ENCODE measurements at places on chromosomes 3 and 15.

DNA sequence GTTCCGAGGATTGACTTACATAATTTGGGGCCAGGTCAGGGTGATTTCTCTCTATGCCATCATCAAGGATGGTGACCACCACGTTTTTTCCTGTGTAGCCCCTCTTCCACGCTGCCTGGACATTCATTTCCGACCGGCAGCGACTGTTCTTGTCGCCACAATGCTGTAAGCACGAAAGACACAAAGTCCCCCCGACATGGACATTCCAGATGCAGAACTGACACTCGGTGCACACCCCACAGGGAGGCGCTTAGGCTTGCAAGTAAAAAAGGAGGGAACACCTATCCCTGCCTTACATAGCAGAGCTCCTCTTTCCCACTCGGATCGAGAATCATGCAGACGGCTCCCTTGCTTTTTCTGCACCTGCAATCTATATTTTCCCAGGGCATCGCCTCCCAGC is 58.2 kb downstream of the PCSK6 start:
- no peak for DNase-seq

- DNase-seq = no peak
Observed at GRCh38 chr3:174170248-174170647, 688.9 kb upstream of the NAALADL2 start.

GRCh38 chr15:35005933-35006332 is 17.8 kb upstream of the ZNF770 start:
- no peak for DNase-seq

DNA sequence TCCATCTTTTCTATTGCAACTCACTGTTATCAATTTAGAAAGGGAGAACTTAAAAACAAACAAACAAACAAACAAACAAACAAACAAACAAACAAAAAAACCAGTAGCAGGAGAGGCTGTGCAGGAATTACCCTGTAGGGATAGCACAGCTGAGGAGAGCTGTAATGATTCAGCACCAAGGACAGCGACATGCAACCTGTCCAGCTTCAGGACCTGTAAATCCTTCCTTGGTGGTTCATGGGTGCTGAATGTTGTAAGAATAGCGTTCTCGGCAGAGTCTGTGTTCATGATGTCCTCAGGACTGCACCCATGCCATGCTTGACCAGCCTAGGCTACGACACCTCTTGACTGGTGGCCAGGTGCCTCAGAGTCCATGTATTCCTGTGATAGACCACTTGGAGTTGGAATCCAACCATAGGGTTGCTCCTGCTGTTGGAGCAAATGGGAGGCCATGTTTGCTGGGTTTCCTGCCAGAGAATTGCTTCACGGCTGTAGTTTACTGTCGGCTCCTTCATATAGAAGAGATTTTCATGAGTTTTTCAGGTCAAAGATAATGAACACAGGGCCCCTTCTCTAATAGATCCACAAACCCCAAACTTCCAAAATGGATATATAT is 65.9 kb downstream of the CACNA2D3 start:
- DNase-seq = peak; percentile 5

DNA sequence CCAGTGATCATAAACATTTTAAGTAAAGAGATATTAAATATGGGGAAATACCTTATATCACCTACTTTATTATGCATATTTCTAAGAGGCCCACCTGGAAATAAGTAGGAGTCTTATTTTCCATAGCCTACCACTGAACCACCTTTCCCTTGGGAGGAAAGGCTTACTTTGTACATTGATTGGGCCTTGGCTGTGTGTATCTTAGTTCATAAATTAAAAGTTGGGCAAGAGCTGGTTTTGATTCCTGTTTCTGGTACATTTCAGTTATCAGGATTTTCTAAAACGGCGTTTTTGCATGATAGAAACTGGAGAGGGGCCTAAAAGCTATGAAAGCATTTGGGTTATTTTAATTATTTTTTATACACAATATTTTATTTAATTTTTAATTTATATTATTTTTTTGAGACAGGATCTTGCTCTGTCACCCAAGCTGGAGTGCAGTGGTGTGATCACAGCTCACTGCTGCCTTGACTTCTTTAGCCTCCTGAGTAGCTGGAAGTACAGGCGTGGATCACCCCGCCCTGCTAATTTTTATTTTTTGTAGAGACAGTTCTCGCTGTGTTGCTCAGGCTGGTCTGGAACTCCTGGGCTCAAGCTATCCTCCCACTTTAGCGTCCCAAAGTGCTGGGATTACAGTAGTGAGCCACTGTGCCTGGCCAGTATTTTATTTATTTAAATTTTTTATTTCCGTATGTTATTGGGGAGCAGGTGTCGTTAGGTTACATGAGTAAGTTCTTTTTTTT is 2.6 kb downstream of the GMPS start:
- DNase-seq = no peak

DNA sequence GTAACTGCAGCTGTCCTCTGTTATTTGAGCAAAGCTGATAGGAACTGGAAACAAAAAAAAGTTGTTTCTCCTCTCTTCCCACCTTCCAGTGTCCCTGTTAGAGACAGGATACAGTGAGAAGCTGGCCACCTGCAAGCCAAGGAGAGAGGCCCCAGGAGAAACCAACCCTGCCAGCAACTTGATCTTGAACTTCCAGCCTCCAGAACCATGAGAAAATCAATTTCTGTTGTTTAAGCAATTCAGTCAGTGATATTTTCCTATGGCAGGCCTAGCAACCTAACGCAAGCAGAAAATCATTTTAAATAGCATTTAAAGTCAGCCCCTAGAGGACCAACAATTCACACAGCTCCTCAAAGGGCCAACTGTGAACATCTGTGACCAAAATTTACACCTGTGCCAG is 291.3 kb downstream of the OXSM start:
- no peak for DNase-seq

Data from T follicular helper cell (primary cell).